ENCODE measurements at places on chromosomes 1 and 21.
A peak's percentile ranks its signal among the peaks of the same experiment; 100 is the strongest.

- DNase-seq = no peak
Measured at GRCh38 chr1:180195401-180195800, 34.7 kb upstream of the LHX4 start.

DNA sequence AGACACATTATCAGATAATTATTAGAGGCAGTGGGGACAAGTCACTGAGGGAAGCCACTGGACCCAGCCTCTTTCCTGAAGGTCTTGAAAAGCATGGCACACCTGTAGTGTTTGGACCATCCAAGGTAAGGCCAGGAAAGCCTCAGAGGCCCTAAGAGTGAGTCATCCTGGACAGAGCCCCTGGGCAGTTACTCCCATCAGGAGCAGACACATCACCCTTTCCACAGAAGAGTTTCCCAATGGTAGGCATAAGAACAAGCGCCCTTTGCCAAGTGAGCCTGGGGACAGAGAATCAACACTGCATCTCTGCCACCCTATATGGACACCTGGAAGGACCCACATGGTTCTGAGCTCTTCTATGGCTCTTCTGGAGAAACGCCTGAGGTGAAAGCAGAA lies 136.0 kb downstream of the PLXNA2 start:
- DNase-seq = no peak

DNA sequence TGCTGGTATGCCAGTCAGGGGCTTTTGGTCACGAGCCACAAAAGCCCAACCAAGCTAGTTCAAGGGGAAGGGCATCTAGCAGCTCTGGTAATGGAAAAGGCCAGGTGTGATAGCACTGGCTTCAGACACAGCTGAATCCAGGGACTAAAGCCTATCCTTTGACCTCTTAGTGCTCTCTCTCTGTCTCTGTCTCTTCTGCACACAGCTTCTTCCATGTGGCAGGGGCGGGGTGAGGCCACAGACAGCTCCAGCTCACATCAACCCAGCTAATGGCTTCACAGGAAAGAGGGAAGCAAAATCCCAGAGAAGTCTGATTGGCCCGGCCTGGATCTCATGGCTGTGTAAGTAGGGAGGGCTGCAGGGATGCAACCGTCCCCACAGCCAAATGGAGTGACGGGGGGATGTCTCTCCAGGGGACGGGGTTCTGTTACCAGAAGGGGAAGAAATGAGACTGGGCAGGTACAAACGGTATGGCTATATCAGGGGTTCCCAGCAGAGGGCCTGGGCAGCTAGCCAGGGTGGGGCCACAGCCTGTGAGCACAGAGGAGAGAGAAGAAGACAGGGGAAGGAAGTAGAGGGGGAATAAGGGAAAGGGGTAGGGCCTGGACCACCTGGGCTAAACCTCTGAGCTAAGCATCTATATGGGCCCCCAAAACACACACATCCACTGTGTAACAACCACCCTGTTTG lies 42.4 kb downstream of the FBXO2 start:
- DNase-seq = no peak

DNA sequence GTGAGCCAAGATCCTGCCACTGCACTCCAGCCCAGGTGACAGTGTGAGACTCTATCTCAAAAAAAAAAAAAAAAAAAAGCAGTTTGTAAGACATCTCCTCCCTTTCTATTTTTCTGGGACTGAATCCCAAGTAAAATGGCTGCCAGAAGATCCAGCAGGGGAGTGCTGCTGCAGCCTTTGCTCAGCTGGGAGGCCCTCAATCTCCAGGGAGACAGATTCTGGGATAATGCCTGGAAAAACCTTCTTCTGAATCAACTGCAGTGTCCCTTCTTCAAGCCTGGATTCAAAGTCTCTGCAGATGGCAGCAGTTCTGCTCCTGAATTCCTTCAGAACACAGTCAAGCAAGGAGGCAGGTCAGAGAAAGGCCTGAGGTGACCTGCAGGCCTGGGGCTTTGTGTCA lies 191.0 kb upstream of the NRIP1 start:
- no peak for DNase-seq

GRCh38 chr1:96130432-96130831 lies 591.2 kb upstream of the PTBP2 start:
- DNase-seq = no peak

DNA sequence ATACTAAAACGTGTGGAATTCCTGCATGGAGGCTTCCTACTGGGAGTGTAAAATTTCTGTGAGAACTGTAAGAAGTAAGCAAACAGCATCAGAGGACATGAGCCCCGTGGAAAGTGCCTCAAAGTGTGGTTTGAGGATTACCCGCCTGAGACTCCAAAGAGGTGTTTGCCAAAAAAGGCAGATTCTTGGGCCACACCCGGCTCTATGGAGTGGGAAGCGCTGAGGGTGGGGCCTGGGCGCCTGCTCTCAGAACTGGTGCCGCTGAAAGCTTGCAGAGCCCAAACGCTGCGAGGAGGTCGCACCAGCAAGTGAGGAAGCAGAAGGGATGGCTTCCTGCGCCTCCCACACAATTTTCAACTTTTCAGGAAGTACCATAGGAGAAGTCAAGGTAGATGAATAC lies 43.0 kb upstream of the PSEN2 start:
- no peak for DNase-seq

- no peak for DNase-seq
Measured at GRCh38 chr1:225410036-225410435, 17.8 kb downstream of the LBR start.

- no peak for DNase-seq
Measured at GRCh38 chr1:204266504-204267034, 52.8 kb upstream of the GOLT1A start.

- no peak for DNase-seq
Measured at GRCh38 chr1:223227031-223227430, 84.0 kb upstream of the TLR5 start.

DNA sequence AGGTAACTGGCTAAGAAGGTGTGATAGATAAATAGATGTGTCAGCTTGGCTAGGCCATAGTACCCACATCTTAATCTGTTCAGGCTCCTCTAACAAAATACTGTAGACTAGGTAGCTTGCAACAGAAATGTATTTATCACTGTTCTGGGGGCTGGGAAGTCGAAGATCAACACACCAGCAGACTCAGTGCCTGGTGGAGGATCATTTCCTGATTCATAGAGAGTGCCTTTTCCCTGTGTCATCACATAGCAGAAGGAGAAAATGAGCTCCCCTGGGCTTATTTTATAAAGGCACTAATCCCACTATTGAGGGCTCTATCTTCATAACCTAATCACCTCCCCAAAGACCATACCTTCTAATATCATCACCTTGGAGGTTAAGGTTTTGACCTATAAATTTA lies 532.7 kb upstream of the OLFM3 start:
- no peak for DNase-seq

GRCh38 chr1:24556414-24556795 lies 518 bp downstream of the NCMAP start:
- no peak for DNase-seq

- DNase-seq = no peak
Measured at GRCh38 chr1:204338360-204338759, 21.4 kb downstream of the PLEKHA6 start.

- no peak for DNase-seq
Measured at GRCh38 chr1:230536641-230537155, 105.6 kb upstream of the COG2 start.

- DNase-seq = no peak
Measured at GRCh38 chr1:44047131-44047530, 15.9 kb upstream of the SLC6A9 start.

DNA sequence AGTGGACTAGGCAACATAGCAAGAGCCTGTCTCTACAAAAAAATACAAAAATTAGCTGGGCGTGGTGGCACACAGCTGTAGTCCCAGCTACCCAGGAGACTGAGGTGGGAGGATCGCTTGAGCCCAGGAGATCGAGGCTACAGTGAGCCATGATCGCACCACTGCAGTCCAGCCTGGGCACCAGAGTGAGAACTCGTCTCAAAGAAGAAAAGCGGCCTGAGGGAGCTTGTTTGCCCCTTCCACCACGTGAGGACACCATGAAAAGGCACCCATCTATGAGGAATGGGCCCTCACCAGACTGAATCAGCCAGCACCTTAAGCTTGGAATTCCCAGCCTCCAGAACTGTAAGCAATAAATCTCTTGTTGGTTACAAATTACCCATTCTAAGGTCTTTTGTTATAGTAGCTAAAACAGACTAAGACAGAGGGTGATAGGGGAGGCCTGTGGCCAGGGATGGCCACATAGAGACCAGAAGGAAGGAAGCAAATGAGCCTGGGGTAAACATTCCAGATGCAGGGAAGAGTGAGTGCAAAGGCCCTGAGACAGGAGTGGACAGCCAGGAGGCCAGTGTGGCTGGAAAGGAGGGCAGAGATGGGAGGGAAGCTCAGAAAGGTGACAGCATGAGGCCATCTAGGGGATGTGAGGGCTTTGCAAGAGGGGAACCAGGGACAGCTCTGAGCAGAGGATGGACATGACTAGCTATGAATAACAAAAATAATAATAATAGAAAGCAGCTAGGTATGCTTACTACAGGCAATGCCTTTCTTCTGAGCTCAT lies 120.1 kb downstream of the MATN1 start:
- DNase-seq = no peak

- no peak for DNase-seq
Measured at GRCh38 chr1:228830954-228831481, 95.7 kb downstream of the RHOU start.

GRCh38 chr21:41368735-41369104 lies 6.9 kb downstream of the MX2 start:
- DNase-seq = peak; percentile 65

- DNase-seq = no peak
Measured at GRCh38 chr1:229621663-229622062, 4.3 kb downstream of the TAF5L start.

DNA sequence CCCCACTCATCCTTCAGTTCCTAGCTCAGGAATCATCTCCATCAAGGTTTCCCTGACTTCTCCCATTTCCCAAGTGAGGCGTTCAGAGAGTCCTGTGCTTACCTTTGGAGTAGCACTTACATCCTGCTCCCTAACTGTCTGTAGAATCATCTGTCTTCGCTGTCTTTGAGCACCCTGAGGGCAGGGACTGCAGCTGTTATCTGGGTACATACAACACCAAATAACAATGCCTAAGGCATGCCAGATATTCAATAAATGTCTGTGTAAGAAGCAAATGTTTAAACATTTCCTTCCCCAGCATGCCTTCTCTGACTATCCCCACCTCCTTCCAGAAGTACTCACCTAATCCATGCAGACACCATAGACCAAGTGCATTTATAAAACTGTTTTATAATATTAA lies 65.4 kb downstream of the JAK1 start:
- DNase-seq = no peak

- DNase-seq = no peak
Measured at GRCh38 chr21:43609501-43610340, 49.6 kb downstream of the HSF2BP start.
